ENCODE measurements at places on chromosomes 6 and 20.
A peak's percentile ranks its signal among the peaks of the same experiment; 100 is the strongest.

DNA sequence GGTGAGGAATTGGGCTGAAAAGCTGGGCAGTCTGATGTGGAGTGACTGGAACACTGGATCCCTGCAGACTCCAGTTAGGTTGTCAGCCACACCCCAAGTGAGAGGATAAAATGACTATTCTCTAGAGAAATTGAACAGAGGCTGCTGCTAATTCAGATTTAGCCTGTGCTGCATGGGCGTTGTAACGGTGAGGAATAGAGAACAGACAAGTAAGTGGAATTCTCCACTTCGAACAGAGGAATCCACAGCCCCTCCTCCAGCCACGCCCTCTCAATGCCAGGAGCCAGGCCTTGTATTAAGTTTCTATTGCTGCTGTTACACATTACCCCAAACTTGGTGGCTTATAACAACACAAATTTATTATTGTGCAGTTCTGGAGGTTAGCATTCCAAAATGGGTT lies 109.3 kb downstream of the CFAP61 start:
- no peaks in the 10 kb centered on the region for H3K36me3 ChIP-seq
- no peaks in the 10 kb centered on the region for H3K27me3 ChIP-seq
- no peak overlapping the region for H3K27ac ChIP-seq
- no peak for DNase-seq
- no peak overlapping the region for H3K4me3 ChIP-seq

DNA sequence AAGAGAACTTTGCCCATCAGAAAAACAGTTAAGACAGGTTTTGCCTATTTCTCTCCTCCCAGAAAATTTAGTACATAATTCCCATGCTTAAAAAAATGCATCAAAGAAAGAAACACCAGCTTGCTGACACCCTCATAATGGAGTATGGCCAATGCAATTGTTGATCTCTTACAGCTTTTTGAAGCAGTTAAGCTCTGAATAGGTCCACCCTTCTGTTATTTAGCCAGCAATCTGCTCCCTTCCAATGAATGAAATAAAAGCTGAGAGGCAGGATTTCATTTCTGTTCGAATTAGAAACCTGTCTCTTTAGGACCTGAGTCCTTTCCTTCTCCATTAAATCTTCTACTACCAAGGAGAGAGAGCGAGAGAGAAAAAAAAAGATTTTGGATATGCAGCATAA lies 288.7 kb downstream of the RNF144B start:
- no peaks in the 10 kb centered on the region for H3K36me3 ChIP-seq
- no peaks in the 10 kb centered on the region for H3K4me1 ChIP-seq
- no peak for DNase-seq
- H3K27ac ChIP-seq: no peak overlapping the region
- H3K4me3 ChIP-seq: no peak overlapping the region

GRCh38 chr6:140070846-140071473 lies 696.5 kb upstream of the CITED2 start:
- H3K27ac ChIP-seq: no peak overlapping the region
- DNase-seq: no peak
- no peak overlapping the region for H3K4me3 ChIP-seq
- H3K27me3 ChIP-seq: no peaks in the 10 kb centered on the region
- no peaks in the 10 kb centered on the region for H3K36me3 ChIP-seq

- H3K27ac ChIP-seq: no peak overlapping the region
- H3K27me3 ChIP-seq: no peaks in the 10 kb centered on the region
- DNase-seq: no peak
- no peaks in the 10 kb centered on the region for H3K4me1 ChIP-seq
These were observed 54.6 kb downstream of the DLL1 start for GRCh38 chr6:170236131-170236836.

DNA sequence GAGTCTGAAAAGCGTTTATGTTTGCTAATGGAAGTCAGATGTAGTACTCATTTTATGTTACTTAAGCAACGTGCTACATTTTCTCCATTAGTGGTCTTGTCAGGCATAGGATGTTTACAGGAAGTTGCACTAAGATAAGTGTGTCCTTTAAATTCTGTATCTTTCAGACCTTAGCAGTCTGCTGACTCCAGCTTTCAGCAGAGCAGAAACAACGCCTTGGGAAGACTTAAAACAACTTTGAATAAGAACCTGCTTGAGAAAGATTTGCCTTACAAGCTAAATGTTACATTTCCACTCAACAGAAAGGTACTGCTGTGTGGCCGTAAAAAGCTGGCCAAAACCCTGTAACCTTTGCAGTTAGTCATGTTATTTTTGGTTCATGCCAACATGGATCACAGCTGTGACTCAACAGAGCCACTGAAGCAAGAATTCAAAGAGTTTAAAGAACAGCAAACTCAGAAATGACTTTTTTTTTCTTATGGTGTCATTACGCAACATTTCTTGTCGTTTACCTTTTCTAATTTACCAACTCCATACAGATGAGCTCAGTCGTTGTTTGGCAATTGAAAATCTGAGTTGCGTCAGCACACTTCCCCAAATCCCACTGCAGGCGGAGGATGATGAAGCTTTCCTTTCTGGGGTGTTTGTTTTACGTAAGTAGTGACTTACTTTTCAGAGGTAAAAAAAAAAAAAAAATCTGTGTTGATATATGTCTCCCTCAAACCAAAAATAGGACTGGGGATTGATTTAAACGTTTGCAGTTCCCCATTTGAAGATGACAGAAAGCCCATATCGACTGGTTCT lies 27.9 kb upstream of the BMP6 start:
- H3K36me3 ChIP-seq: no peaks in the 10 kb centered on the region
- no peaks in the 10 kb centered on the region for H3K27me3 ChIP-seq
- DNase-seq: no peak

DNA sequence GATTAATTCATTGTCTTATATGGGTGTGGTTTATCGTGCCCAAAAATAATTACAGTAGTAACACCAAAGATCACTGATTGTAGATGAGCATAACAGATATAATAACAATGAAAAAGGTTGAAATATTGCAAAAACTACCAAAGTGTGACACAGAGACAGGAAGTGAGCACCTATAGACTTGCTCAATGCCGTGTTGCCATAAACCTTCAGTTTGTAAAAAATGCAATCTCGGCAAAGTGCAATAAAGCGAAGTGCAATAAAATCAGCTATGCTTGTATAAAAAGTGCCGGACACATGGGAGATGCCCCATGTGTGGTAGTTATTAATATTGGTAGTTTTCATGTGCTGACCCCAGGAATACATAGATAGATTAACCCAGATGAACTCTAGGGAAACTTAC lies 192.6 kb downstream of the NRN1 start:
- no peaks in the 10 kb centered on the region for H3K4me1 ChIP-seq
- no peak overlapping the region for H3K4me3 ChIP-seq
- H3K27ac ChIP-seq: no peak overlapping the region
- H3K27me3 ChIP-seq: no peaks in the 10 kb centered on the region
- H3K36me3 ChIP-seq: no peaks in the 10 kb centered on the region

DNA sequence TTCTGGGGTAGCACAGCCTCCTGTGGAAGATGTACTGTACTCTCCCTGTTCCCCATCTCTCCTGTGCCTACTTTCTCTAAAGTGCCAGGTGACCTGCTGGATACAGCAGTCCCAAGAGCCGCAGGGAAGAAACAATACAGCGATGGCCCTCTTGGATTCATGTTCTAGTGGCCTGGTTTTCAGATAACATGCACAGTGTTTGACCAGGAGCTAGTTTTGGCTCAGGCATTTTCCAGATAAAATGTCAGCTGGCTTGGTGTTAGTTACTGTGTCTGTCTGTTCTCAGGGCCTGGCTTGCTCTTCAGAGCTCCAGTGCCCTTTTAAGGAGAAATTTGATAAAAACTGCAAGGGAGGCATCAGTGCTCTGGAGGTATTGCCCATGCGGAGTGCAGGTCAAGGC lies 41.3 kb downstream of the GABRR2 start:
- H3K27me3 ChIP-seq: no peaks in the 10 kb centered on the region
- no peaks in the 10 kb centered on the region for H3K4me1 ChIP-seq
- no peaks in the 10 kb centered on the region for H3K36me3 ChIP-seq
- no peak overlapping the region for H3K4me3 ChIP-seq
- no peak overlapping the region for H3K27ac ChIP-seq

- H3K4me1 ChIP-seq: no peaks in the 10 kb centered on the region
- H3K27me3 ChIP-seq: no peaks in the 10 kb centered on the region
- H3K4me3 ChIP-seq: no peak overlapping the region
- H3K36me3 ChIP-seq: peaks cover 1% of the 10 kb centered on the region
- H3K27ac ChIP-seq: no peak overlapping the region
These were observed 52.4 kb upstream of the NXT1 start for GRCh38 chr20:23298155-23298554.

DNA sequence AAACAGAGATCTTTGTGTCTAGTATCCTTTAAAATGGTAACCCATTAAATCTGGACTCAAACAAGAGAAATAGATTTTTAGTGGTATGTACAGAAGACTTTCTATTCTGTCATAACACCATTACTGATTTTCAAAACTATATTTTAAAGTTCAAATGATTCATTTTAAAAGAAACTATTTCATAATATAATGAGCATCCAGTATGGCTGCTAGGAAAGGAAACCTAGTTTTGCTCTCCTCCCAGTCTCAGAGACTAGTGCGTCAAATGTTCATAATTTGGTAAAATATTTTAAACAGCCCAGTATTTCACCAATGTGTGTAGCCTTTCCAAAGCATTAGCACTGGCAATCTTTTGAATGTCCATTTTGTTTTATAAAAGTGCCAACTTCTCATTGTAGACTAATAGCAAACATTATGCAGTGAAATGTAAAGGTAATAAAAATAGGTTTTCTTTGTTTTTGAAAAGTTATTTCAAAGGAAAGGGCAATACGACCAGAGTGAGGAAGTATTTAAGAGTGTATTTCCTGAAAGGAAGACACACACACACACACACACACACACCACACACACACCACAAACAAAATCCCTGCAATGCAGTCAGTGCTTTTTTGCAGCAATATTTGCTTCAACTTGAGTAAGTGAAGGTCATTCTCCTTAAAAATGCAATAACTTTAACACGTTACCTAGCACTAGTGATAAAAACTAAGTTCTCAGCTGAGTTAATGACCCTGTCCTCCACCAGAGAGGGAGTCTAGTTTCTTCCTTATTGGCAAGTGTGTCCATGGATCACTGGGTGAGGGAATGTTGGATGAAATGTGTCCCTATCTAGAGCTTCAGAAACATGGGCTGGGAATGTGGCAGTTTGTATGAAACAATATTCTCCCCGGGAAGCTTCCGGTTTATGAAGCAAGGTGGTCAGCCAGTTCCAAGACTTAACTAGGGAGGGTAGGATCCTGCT lies 4.6 kb downstream of the PPP1R3G start:
- DNase-seq: no peak
- H3K36me3 ChIP-seq: no peaks in the 10 kb centered on the region
- no peak overlapping the region for H3K27ac ChIP-seq
- H3K4me1 ChIP-seq: no peaks in the 10 kb centered on the region

DNA sequence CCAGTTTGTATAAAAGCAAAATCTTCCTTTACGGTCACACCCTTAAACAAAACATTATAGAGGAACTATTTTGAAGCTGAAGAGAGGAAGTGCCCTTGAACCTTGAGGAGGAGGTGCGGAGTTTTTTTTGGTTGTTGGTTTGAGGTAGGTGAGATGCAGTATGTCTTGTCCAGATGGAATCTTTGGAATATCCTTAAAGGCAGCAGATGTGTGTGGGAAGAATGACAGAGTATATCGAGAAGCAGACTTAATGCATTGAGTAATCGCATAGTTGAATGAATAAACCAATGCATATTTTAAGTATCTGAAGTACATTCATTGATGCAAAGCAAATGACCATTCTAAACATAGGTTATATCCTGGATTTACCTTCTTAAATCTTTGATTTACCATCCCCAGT lies 49.9 kb downstream of the AIG1 start:
- H3K27ac ChIP-seq: no peak overlapping the region
- H3K36me3 ChIP-seq: no peaks in the 10 kb centered on the region
- no peaks in the 10 kb centered on the region for H3K4me1 ChIP-seq
- H3K4me3 ChIP-seq: no peak overlapping the region
- H3K27me3 ChIP-seq: no peaks in the 10 kb centered on the region

- H3K27ac ChIP-seq: no peak overlapping the region
- peak overlapping the region; percentile 75 for H3K4me3 ChIP-seq
- H3K4me1 ChIP-seq: no peaks in the 10 kb centered on the region
These were observed 562 bp downstream of the MOCS1 start for GRCh38 chr6:39933669-39934130.

DNA sequence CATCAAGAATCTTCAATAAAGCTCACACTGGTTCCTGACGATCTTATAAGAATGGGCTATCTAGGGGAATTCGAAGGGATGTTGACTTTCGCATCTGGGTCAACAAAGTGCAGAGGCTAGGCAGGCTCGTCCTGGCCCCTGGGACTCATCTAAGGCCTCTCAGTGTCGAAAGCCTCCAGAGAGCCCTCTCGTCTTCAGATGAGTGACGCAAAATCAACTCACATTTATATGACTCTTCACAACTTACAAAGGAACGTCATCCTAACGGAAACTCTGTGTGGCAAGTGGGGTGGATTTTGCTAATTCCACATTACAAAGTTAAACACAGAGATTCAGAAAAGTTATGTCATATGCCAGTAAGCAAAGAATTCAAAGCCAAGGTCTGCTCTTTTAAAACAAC lies 270.5 kb upstream of the EXOC2 start:
- H3K27me3 ChIP-seq: no peaks in the 10 kb centered on the region
- H3K27ac ChIP-seq: no peak overlapping the region
- DNase-seq: no peak
- H3K4me1 ChIP-seq: no peaks in the 10 kb centered on the region

DNA sequence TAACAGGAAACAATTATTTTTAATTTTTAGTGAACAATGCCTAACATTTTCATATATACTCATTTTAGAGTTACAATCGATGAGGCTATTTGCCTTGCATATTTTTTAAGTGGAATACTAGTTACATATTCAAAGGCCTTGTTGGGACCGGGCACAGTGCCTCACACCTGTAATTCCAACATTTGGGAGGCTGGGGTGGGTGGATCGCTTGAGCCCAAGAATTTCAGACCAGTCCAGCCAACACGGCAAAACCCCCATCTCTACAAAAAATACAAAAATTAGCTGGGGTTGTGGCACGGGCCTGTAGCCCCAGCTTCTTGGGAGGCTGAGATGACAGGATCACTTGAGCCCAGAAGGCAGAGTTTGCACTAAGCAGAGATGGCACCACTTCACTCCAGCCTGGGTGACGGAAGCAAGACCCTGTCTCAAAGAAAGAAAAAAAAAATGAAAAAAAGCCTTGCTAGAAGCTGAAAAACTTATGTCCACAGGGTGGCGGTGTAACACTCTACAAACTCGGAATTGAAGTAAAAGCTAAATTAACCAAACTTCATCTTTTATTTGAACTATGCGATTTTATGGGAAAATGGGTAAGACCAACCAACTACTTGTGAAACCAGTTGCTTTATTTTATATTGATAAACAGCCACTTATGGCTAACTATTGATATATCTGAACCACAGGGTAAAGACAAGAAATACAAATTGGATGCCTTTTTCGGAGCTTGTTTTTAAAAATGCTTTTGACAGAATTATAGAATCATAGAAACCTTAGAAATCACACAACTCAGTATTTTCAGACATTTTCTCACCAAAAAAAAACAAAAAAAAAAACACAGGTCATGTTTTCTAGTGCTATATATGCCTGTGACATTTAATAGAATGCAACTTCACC lies 24.1 kb upstream of the ROS1 start:
- no peaks in the 10 kb centered on the region for H3K4me1 ChIP-seq
- H3K4me3 ChIP-seq: no peak overlapping the region
- DNase-seq: peak; percentile 46
